Cardiac septum (tissue), 1 donor: ENCODE measurements at places on chromosomes 7 and 10. TPM values are rescaled to one million over a fixed set of nuclear protein-coding genes. Genes with fewer than 3 reads are reported as not detected.
A peak's percentile ranks its signal among the peaks of the same experiment; 100 is the strongest.

DNA sequence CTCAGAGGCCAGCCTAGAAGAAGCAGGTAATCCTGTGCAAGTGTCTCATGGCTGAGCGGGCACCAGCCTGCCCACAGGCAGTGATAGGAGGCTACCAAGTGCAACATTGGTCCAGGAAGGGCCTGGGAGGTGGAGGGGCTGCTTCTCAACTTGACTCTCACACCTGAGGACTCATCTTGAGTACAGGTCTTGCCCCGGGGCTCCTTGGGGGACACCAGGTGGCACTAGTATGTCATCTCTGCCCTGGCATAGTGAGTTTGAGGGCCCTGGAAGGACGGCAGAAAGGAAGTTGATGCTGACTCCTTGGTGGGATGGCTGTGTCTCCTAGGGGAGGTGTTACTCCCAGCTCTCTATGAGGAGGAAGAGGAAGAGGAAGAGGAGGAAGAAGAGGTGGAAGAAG, 2.3 kb downstream of the CCDC136 start:
- DNase-seq = no peak

GRCh38 chr7:123570390-123571182, 13.0 kb upstream of the NDUFA5 start:
- no peak for DNase-seq

DNA sequence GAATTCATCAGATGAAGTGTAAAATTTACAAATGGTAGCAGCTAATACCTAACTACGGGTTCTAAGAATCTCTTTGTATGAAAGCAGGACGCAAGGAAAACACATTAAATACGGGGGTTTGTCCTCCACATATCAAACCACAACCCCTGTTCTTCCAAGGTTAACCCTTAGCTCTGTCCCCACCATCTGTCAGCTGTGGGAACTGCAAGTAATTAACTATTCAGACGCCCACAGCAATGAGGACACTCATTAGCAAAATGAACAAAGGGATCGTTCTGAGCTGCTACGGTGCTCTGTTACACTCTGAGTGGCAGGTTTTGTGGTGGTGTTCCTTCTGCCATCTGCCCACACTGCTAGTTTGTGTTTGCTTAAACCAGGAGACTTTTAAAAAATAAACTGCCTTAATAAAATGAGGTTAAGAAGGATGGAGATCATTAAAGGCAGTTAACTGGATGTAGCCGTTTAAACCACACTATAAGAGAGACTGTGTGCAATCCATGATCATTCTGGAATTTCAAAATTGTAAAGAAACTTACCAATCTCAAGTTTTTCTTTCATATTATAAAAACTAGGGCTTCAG, 51.4 kb downstream of the C10orf67 start:
- no peak for DNase-seq

GRCh38 chr7:43577485-43577951, 5.4 kb upstream of the STK17A start:
- DNase-seq = no peak

DNA sequence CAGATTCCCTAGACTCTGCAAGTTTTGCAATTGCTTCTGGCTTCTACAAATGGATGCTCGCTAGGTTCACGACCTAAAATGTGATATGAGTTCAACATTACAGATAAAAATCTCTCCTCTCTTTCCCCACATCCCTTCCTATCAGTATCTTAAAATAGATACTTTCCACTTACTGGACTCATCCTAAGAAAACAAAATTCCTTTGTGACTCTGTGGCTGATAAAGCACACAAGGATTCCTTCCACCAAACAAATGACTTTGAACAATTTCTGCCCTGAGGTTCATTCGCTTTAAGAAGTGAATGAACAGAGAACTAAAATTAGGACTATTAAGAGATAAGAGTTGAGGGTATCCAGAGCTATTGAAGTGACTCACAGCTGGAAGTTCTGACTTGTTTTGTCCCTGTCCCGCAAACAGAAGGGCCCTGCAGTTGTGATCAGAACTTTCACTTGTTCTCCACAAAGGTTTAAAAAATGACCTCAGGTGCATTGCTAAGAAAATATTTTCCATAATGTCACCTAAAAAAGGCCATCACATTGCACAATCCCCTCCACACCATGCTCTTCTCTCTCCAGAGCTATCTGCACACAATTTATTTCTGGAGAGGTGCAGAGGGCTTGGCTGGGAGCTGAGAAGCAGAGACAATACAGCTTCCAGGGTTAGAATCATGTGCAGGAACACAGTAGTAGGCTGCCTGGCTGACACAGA, 96.1 kb downstream of the PIP4K2A start:
- DNase-seq = no peak

DNA sequence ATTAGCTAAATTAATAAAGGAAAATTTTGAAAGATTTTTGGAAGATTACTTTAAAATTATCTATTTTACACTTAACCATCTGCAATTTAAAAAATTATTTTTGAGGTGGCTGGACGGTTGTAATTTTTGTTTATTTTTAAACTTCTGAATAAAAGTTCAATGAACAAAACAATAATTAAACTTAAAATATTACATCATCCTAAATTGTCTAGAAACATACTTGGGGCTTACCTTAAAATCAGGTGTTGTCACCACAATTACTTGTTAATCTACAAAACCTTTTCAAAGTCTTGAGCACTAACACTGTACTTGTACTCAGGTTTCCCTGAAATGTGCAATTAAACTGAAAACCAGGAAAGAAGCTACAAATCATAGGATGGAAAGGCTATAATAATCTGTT, 328.3 kb downstream of the NXPH1 start:
- DNase-seq = no peak

MACC1 gene
- total RNA-seq = 0.13 TPM

CALHM2 gene
- total RNA-seq = 12.7 TPM

NPFFR1 gene
- not detected for total RNA-seq

GRCh38 chr7:70607281-70607680, 524.7 kb upstream of the GALNT17 start:
- DNase-seq = peak; percentile 24

- DNase-seq = no peak
Measured at GRCh38 chr10:132443983-132444876, 47.2 kb downstream of the PWWP2B start.

EN2 gene
- not detected for total RNA-seq

ECD gene
- total RNA-seq = 17.0 TPM

DNA sequence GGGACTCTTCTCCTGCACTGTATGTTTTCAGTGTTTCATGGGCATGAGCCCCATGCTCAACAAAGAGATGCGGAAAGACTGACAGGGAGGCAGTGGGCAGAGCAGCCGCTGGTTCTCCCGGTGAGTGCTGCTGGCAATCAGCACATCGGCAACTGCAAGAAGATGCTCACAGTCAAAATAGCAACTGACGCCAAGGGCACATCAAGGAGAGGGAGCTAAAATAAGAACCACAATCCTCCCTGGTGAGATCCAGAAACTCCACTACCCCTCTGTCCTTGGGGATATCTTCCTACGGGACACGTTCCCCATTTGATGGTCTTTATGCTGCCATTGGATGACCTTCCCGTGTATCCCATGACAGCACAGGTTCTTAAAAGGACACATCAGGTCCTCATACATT, 28.9 kb upstream of the SVIL start:
- DNase-seq = no peak

GRCh38 chr10:97905276-97905675, 55.6 kb downstream of the GOLGA7B start:
- DNase-seq = no peak

GARIN1A gene
- 2.4 TPM for total RNA-seq

DNA sequence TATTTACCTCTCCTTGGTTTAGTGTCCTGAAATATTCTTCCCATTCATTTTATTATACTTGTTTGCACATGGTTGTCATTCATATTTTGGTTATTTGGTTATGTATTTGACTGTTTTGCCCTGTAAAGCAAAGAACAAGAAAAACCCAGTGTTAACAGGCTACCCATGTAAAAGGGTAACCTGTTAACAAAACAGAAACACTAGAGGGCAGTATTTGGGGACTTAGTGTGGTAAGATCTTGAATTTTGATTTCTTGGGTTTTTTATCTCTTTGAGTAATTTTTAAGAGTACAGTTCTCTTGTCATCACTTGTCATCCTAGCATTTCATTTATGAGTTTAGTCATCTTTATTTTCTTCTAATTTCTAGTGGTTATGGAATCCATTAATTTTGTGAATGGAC, 51.3 kb downstream of the POLL start:
- no peak for DNase-seq

- no peak for DNase-seq
Measured at GRCh38 chr10:64658528-64658927, 1137.3 kb downstream of the REEP3 start.

DNA sequence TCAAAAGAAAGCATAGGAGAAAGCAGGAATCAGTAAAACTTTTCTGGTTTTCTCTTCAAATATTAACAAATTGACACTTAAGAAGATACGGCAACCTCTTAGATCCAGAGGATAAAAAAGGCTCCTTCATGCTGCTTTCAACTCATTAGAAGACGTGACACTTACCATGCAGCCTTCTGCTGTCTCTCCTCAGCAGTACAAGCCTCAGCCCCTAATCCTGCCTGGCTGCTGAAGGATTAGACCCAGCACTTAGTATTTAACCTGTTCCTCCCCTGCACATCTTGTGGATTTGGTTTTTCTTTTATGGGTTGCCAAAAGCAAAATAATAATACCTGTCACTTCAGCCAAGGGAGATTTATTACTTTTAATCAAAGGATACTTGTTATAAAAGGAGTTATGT, 108.4 kb downstream of the LYZL1 start:
- DNase-seq = no peak

- no peak for DNase-seq
Measured at GRCh38 chr10:123073187-123073586, 62.6 kb upstream of the HMX3 start.

MEOX2 gene
- 6.9 TPM for total RNA-seq

DNA sequence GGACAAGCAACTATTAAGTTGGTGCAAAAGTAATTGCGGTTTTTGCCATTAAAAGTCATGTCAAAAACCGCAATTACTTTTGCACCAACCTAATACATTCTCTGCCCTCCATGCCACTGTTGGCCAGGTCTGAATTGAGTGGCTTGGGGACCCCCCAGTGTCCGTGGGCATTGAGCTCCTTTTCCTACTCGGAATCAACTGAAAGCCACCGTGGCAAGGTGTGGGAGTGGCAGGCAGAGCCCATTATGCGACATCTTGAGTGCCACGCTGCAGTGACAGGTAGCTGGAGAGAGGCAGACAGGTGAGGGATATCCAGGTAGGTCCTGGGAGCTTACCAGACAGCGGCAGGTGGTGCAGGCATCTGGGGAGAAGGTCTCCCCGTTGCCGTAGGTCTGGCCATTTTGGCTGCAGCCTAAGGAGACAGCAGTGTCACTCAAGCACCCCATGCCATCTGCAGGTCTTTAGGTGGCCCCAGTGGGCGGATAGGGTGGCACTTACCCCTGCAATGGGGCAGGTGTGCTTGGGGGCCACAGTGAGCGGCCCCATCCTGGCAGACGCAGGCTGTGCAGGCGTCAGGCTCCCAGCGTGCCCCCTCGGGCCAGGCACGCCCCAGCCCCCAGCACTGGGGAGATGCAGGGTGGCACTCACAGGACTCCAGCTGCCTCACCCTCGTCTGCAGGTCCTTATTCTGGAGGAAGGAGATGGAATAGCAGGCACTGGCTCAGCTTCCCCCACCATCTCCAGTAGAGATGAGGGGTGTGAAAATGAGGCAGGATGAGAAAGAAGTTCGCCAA, 3.5 kb downstream of the KCP start:
- no peak for DNase-seq

GRCh38 chr7:111012799-111013675, 77.9 kb upstream of the LRRN3 start:
- DNase-seq = no peak

SPDYE2 gene
- total RNA-seq = not detected

TAC1 gene
- not detected for total RNA-seq

LHFPL3 gene
- not detected for total RNA-seq

VAX1 gene
- not detected for total RNA-seq

ATG9B gene
- total RNA-seq = 0.13 TPM

- DNase-seq = no peak
Measured at GRCh38 chr7:3895341-3896116, 594.5 kb downstream of the SDK1 start.

GRCh38 chr10:93110472-93111146, 36.9 kb downstream of the CYP26A1 start:
- DNase-seq = no peak

PROSER2 gene
- total RNA-seq = 1.3 TPM

- no peak for DNase-seq
Measured at GRCh38 chr7:106094780-106095179, 17.3 kb downstream of the SYPL1 start.

DNA sequence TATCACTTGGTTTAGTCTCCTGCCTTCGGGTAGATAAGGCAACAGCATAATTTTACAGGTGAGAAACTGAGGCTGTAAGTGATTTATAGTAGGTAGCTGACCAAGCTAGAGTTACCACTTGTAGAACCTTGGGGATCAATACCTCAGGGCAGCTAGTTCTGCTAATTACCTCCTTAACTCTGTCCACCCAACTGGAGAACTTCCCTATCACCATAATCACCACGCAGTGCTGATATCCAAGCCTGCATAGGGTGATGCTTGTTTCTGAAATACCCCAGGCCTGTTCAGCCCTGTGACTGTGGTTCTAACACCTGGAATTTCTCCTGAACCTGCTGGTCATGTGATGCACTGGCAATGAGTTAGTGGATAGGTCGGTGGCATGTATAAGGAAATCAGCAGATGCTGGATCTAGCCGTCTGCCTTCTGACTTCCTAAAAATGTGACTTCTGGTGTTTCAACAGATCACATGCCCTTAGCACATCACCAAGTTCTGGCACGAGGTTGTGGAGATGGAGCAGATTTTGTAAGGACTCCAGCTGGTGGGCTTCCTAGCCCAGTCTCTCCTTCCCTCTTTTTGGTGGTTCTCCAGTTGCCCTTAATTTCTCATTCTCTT, 15.3 kb downstream of the PLAU start:
- DNase-seq = no peak

- no peak for DNase-seq
Measured at GRCh38 chr10:76581506-76582256, 1055.9 kb downstream of the KCNMA1 start.

ENKUR gene
- total RNA-seq = not detected

DNA sequence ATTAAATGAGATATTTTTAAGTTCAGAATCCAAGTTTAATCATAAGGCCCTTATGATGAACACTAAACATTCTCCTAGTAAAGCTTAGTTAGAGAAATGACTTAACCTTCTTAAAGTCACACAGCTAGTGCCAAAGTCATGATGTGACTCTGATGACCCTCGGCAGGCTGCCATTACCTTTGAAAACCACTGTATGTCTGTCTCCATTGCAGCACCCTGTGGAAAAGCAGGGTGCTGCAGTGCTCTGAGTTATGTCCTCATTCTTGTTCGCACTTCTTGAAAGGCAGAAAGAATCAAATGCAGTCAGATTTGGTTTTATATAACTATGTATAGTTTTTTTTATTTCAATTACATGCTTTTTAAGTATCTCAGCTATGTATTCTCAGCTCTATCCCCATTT, 105.0 kb downstream of the PHTF2 start:
- no peak for DNase-seq

PKD2L1 gene
- total RNA-seq = not detected

GRCh38 chr7:77395626-77396025, 20.5 kb downstream of the GSAP start:
- no peak for DNase-seq

GTF2IRD1 gene
- total RNA-seq = 13.2 TPM

GRCh38 chr10:68526634-68527307, 552 bp downstream of the SLC25A16 start:
- DNase-seq = no peak

PPP1R3A gene
- total RNA-seq = 74.8 TPM

SMO gene
- 4.7 TPM for total RNA-seq

LIPM gene
- total RNA-seq = not detected

CLDN4 gene
- total RNA-seq = not detected

GRCh38 chr10:27605318-27605717, 101.2 kb downstream of the RAB18 start:
- no peak for DNase-seq
